ENCODE measurements at places on chromosomes 2 and 18.

- DNase-seq, result no peak
Observed at GRCh38 chr2:27737676-27738348, 33.7 kb upstream of the MRPL33 start.

- peak; percentile 26 for DNase-seq
Observed at GRCh38 chr2:24050041-24050979, 769 bp downstream of the FKBP1B start.

GRCh38 chr2:53945538-53945937 is 25.3 kb downstream of the PSME4 start:
- DNase-seq, result no peak

GRCh38 chr2:183014005-183014404 is 24.3 kb downstream of the NCKAP1 start:
- no peak for DNase-seq

GRCh38 chr18:45863469-45863868 is 38.0 kb downstream of the SIGLEC15 start:
- no peak for DNase-seq

DNA sequence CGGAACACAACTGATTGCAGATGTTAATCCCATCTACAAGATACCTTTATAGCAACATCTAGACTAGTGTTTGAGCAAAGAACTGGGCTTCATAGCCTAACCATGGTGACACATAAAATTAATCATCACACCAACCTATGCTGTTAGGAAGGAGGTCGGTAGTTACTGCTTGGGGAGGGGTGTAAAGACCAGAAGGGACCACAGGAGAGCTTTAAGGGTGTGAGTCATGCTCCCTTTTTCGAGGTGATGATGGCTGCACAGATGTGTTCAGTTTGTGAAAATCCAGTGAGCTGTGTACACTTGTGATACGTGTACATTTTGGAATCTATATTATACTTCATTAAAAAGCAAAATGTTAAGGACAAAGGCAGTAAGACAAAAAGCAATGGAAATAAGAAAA is 4.6 kb upstream of the SEH1L start:
- no peak for DNase-seq

DNA sequence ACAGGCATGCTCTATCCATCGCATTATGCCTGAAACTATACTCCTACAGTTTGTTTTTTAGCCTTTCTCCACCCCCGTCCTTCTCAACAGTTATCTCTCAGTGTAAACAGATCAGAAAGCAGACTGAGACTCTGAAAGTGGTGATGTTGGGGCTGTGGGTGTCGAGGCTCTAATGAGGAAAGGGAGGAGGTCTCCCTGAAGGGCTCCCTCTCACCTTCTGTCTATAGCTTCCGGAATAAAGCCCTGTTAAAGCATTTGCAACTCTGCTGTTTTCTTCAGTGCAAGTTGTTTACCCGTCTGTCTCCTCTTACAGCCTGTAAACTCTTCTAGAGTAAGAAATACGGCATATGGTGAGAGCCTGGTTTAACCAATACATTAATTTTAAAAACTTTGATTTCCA is 136.7 kb upstream of the SYT4 start:
- no peak for DNase-seq

- no peak for DNase-seq
Observed at GRCh38 chr2:163407296-163407695, 328.5 kb downstream of the FIGN start.

GRCh38 chr2:55500025-55500424 is 19.5 kb upstream of the CFAP36 start:
- no peak for DNase-seq

DNA sequence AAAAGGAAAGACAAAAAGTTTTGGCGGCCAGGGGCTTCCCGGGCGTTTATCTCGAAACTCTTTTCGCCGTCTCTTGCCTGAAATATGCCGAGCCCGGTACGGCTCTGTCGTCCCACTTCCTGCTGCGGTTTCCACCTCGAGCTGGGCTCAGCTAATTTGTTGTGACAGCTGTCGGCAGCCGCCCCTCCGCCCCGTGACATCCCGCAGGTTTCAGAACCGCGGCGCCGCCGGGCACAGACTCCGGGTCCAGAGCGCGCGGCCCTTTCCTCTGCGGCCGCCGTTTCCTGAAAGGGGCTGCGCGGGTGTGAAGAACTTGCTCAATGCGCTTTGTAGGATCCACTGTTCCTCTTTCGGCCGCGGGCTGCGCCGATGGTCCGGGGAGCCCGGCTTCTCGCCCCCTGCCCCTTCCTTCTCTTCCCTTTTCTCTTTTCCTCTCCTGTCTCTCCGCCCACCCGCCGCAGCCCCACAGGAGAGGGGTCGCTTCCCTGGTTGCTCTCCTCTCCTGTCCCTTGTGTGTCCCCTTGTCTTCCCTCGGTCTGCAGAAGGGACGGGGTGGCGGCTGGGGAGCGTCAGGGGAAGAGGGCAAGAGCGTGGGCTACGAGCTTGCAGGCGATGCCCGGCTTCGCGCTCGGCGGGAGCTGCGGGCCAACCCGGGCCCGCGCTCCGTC is 648 bp downstream of the ARID5A start:
- peak; percentile 40 for DNase-seq

DNA sequence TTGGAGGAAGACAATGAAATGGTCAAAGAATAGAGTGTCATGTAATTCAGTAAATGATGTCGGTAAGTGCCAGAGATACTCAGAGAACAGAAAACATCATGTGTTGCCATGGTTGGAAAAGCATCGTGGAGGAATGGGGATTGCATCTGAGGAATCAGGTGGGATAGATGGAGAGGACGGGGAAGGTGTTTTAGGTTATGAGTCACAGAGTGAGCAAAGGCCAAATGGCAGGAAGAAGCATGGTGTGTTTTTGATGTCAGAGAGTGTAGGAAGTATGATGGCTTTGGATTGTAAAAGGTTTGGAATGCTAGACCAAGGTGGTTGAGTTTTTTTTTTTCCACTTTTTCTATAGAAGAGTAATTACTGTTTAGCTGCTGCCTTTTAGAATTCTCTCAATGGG is 27.5 kb upstream of the CD28 start:
- no peak for DNase-seq

DNA sequence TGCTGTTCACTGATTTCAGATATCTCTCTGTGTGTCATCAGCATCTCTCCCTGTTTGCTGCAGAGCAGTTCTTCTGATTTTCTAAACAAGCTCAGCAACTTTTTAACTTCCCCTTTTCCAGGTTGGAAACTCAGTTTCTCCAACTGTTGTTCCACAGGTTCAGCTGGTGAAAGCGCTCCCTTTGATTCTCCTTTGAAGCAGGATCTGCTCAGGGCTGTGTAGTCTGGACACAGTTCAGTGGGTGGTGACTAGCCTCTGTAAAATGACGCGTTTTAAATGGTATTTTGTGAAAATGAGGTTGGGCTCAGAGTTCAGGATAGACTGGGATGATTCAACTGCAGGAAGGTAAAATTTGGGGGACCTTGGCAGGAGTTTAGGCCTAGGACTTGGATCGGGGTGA is 106.3 kb downstream of the TRIM43 start:
- no peak for DNase-seq

DNA sequence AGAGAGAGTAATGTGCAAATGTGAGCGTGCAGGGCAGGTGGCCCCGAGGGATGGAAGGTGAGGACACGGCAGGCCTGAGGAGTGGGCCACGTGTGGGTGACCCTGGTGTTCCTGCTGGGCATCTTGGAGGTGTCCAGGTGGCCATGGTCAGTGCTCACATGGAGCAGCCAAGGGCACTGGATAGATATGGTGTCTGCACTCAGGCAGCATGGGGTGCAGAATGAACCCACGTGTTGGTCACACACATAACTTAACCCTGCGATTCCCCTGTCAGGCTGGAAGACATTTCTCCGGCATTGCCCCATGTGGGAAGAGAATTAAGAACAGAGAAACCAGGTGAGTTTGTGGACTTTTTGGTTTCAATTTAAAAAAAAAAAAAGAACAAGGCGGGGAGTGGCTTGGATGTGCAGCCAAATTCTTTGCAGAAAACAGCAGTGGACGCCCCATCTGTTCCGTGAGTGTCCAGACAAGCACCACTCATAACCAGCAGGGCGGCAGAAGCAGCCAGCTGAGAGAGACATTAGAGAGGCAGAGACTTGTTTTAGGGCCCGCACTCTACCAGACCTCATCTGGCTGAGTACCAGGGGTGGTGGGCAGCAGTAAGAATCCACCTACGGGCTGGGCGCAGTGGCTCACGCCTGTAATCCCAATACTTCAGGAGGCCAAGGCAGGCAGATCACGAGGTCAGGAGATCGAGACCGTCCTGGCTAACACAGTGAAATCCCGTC is 249.8 kb downstream of the ACKR3 start:
- no peak for DNase-seq

DNA sequence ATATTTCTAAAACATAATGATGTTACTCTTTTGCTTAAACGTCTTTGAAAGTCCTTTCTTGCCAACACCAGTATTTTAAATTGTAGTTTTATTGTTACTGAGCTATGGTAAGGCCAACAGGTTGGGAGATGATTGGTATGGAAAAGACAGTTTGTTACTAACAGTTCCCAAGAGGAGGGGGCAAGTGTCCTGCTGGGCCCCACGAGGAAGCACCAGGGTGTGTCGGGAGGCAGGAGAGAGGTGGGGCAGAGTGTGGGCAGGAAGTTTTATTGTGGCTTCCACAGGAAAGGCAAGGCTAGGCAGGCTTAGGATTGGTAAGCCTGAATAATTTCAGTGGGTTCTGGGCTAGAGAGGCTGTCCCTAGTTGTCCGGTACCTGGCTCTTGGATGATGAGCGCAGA is 134.3 kb downstream of the SOCS6 start:
- no peak for DNase-seq

GRCh38 chr2:236626391-236627150 is 56.9 kb downstream of the ACKR3 start:
- DNase-seq, result no peak

GRCh38 chr2:53969968-53970723 is 647 bp downstream of the PSME4 start:
- peak; percentile 79 for DNase-seq

GRCh38 chr2:15627817-15628684 is 36.4 kb downstream of the DDX1 start:
- DNase-seq, result no peak

DNA sequence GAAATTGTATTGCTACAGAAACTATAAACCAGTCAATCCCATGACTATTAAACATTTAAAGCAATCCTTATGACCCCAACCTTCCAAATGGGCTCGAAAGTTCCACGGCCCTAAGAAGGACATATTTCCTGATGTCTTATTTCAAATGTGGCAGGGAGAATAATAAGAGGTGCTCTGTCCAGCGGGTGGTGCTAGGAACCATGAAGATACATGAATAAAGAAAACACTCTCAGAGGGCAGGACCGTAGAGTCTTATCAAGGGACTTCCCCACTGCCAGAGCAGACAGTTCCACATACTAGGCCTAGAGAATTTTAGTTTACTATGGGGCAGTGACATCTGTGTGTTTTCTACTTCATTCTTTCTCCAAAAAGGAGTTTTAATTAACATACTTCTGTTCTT is 187.1 kb upstream of the PIK3C3 start:
- DNase-seq, result no peak

DNA sequence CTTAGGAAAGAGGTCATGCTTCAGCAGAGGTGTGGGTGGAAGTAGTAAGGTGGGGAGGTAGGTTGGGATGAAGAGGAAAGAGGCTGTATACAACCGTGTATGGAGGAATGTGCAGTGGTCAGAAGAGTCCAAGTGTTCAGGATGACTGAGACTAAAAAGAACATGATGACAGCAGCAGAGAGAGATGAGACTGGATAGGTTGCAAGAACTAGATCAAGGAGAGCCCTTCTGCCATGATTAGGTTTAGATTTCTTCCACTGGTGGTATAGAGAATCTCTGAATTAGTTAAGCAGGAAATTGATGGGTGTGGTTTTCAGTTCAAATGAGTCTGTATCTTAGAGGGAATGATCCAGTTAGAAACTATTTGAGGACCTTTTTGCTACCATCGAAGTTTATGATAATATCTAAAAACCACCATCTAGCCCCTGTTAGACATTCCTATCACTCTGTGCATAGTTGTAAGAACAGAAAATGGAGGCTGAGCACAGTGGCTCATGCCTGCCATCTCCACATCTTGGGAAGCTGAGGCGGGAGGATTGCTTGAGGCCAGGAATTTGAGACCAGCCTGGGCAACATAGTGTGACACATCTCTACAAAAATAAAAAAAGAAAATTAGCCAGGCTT is 221.0 kb downstream of the LTBP1 start:
- DNase-seq, result no peak

DNA sequence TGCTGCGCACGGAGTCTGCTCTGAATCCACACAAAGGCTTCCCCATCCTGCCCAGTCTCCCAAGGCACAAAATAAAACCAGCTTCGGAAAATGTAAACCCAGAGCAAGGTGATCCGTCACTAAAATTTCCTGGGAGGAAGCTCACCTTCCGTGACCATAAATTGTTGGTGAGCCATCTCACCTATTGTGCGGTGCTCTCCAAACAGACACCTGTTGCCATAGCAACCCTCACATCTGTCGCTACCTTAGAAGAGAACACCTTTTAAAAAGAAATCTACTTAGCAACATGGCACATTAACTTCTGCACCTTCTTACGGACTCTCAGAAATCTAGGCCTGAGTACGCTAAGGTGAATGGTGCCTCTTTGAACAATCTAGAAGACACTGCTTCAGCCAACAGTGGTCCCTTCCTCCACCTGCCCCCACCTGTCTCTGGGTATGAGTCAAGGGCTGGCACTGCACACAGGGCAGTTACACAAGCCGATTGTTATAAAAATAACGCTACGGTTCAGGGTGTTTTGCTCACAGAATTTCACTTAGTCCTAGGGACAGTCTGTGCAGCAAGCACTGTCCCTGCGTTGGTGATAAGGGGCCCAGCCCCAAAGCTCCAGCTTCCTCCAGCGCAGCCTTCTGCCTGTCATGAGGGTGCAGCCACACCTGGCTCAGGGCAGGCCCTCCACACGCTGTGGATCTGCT is 114.9 kb upstream of the ID2 start:
- DNase-seq, result no peak

DNA sequence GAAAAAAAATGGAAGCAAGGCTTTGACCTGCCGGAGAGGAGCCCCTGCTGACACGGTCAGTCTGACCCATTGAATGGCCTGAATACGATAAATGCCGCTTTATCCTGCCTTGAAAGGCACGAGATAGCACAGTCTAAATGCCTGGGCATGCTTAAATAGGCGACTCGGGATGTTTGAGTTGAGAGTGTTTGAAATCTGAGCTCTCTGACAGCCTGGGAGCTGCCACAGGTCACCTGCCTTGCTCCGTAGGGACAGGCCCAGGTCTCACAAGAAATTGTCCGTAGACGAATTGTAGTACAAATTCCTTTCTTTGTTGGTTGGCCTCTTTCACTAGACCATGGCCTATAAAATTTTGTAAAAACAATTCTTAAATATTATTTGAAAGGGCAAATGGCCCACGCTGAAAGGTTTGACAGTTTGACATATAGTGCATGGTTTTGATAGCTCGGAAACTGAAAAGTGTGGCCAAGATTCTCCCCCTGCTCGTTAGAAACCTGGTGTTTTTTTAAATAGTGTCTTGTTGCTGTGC is 72.8 kb downstream of the MEIS1 start:
- DNase-seq, result no peak

- no peak for DNase-seq
Observed at GRCh38 chr2:32976409-32977063, 29.8 kb downstream of the LTBP1 start.

- DNase-seq, result no peak
Observed at GRCh38 chr2:208556983-208557484, 150.4 kb downstream of the PTH2R start.

- no peak for DNase-seq
Observed at GRCh38 chr2:160051371-160051800, 11.0 kb downstream of the PLA2R1 start.
